ENCODE measurements at places on chromosomes 4 and X.

GRCh38 chrX:154090731-154091130, 6.8 kb downstream of the MECP2 start:
- DNase-seq: no peak

DNA sequence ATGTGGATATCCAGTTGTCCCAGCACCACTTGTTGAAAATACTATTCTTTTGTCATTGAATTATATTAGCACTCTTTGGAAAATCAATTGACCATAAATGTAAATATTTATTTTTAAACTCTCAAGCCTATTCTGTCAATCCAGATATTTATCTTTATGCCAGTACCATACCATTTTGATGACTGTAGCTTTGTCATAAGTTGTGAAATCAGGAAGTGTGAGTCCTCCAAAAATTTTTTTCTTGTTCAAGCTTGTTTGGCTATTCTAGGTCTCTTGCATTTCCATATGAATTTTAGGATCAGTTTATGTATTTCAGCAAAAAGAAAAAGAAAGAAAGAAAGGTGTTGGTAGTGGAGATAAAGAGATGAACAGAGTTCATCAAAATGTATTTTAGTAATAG, 8.2 kb upstream of the SMPX start:
- no peak for DNase-seq

DNA sequence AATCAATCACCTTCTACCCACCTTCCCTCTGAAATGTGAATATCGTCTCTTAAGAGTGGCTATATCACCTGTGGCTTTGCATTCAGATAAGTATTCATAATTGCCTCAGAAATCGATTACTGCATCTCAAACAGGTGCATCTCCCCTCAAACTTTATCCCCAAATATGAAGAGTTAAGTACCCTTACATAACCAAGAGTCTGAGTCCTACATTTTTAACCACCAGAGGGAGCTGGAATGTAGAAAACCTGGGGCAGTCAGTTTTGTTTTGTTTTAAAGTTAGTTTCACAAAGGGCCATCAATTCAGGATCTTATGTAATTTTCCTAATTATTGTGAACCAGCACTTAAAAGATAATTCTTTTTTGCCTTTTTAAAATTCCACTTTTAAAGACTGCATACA, 5.7 kb downstream of the TCEANC start:
- DNase-seq: peak; percentile 64

DNA sequence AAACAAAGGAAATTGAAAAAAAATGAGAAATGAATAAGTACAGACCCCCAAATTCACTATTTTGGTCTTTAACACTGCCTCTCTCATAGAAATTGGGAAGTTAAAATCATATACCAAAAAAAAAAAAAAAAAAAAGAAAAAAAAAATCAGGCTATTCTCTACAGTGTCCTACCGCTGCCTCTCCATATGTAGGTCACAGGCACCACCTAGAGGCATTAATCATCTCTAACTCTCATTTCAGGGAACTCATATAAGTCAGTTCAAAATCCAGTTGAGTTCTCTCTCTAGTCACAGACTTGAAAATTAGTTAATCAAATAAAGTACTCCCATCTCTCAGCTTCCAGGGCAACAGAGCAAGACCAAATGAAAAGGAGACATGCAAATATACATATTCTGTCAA, 47.9 kb downstream of the COX18 start:
- DNase-seq: peak; percentile 71

DNA sequence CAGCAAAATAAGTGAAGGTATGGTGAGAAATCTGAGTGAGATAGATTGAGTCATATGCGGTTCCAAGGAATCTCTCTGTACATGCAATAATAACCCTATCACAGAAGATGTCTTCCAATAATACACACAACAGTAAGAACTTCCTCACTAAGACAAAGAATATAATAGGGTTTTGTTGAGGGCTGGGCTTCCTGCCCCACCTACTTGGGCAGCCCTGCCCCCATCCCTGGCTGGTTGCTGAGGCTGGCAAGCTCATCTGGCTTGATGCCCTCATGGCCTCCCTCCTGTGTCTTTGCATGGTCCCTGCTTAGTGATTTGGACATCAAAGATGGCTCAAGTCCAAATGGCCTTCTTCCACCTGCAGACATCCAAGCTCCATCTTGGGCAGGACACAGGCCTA, 2.7 kb downstream of the GEMIN8 start:
- peak; percentile 70 for DNase-seq

- DNase-seq: peak; percentile 78
These were observed 26.8 kb upstream of the TMEM184C start for GRCh38 chr4:147590249-147590920.

Data from iris pigment epithelial cell (primary cell).